Neural progenitor cell (in vitro differentiated cells): ENCODE measurements at places on chromosomes 5 and 9.

DNA sequence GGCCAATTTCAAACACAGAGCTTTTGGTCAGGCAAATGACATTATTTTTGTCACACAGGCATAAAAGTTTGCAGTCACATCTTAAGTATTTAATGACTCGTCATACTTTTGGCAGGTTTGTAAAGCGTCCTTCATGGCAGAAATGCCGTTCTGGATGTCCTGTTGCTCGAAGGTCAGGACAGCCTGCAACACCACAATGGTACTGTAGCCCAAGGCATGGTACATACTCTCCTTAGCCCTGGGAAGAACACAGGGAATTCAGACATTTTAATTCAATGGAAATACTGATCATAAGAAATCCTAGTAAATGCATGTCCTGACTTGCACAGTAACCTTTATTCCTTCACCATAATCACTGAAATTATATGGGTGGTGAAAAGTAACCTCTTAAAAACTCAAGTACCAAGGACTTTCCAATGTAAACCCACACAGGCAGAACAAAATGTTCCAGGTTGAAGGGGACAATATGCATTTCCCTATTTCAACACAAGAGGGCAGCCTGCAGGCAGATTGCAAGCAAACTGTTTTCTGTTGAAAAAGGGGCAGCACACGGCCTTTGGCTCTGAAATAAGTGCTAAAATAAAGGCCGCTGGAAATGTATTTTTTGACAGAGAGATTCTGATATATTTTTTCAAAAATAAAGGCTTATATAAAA, 95.7 kb downstream of the TTC39B start:
- no peak overlapping the region for H3K4me3 ChIP-seq
- DNase-seq, result peak; percentile 79
- peaks cover 3% of the 10 kb centered on the region for H3K4me1 ChIP-seq
- no peaks in the 10 kb centered on the region for H3K27me3 ChIP-seq
- H3K36me3 ChIP-seq, result no peaks in the 10 kb centered on the region
- H3K27ac ChIP-seq, result no peak overlapping the region

- no peaks in the 10 kb centered on the region for H3K36me3 ChIP-seq
- H3K27ac ChIP-seq, result no peak overlapping the region
Measured at GRCh38 chr9:72315089-72315509, 49.9 kb downstream of the ZFAND5 start.

GRCh38 chr5:53884417-53884816, 324.0 kb downstream of the NDUFS4 start:
- no peak for DNase-seq
- H3K36me3 ChIP-seq, result no peaks in the 10 kb centered on the region

DNA sequence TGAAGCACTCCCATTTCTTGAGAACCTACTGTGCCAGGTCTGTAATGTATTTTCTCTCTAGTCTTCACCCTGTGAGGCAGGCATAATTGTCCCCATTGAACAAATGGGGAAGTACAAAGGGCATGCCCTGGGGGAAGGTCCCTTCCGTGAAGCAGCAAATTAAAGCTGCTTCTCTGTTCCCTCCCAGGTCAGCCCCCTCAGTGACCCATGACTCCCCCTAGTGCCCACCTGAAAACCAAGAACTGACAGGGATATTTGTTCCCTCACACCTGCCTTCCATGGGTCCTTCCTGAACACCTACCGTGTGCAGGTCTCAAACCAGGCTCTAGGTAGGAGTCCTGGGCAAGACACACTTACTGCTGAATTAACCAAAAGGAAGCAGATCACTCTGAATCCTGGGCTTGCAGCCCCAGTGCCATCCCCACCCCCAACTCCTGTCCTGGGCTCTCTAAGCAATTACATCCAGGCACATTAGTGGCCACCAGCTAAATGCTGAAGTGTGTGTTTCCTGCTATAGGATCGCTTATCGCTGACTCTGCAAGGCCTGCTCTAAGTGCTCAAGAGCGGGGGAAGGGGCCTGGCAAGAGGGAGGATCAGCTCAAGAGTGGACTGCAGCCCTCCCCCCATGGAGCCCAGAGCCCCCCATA, 254.8 kb downstream of the CDK5RAP2 start:
- no peak overlapping the region for H3K4me3 ChIP-seq
- H3K27ac ChIP-seq, result no peak overlapping the region
- H3K4me1 ChIP-seq, result no peaks in the 10 kb centered on the region
- no peaks in the 10 kb centered on the region for H3K27me3 ChIP-seq
- H3K36me3 ChIP-seq, result no peaks in the 10 kb centered on the region

DNA sequence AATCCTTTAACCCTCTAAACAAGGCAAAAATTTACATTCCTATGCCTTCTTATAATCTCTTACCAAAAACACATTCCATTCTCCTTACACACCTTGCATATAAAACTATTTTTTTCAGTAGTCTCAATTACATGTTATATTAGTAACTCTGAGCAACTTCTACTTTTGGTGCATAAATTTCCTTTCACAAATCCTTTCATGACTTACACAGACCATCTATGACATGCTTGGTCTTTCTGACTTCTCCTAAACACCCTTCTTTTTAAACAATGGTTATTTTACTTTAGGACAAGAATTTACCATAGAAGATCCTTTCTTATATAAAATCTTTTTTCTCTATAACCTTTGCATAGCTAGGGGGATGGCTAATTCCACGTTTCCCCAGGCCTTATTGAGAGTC, 208.0 kb upstream of the ARRDC3 start:
- H3K27ac ChIP-seq, result no peak overlapping the region
- no peaks in the 10 kb centered on the region for H3K27me3 ChIP-seq
- no peaks in the 10 kb centered on the region for H3K36me3 ChIP-seq
- peak; percentile 48 for DNase-seq
